Right renal pelvis (tissue), 4 donors: ENCODE measurements at places on chromosomes 5 and 9. TPM values are rescaled to one million over a fixed set of nuclear protein-coding genes. Genes with fewer than 3 reads are reported as not detected.

GRCh38 chr9:4832786-4833579 is 40.2 kb downstream of the RCL1 start:
- no peak for DNase-seq

DNA sequence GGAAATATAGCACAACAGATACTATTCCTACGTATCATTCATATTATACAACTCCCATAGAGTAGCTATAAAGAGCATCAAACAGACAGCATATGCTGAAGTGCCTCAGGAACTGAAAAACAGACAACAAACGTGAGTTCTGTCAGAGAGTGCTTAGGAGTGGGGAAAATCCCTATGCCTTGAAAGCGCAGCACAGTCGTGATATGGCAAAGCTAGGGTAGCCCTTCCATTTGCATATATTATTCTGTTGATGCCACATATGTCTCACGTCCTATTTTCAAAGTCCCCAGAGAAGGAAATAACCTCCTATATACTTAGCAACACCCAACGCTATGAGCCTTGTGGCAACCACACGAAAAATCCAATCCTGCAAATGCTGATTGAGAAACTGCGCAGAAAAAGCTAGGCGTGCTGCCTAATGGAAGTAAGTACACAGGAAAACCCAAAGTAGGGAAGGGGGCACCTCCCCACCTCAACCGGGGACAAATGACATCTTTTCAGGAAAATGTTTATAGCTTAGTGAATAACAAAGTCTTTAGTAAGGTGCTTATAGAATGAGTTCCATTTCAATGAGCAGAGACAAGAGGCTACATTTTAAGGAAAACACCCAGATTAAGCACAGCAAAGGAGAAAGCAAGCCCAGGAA is 105.1 kb downstream of the MED10 start:
- DNase-seq: no peak

- no peak for DNase-seq
Observed at GRCh38 chr9:125999504-125999881, 252.3 kb downstream of the PBX3 start.

DNA sequence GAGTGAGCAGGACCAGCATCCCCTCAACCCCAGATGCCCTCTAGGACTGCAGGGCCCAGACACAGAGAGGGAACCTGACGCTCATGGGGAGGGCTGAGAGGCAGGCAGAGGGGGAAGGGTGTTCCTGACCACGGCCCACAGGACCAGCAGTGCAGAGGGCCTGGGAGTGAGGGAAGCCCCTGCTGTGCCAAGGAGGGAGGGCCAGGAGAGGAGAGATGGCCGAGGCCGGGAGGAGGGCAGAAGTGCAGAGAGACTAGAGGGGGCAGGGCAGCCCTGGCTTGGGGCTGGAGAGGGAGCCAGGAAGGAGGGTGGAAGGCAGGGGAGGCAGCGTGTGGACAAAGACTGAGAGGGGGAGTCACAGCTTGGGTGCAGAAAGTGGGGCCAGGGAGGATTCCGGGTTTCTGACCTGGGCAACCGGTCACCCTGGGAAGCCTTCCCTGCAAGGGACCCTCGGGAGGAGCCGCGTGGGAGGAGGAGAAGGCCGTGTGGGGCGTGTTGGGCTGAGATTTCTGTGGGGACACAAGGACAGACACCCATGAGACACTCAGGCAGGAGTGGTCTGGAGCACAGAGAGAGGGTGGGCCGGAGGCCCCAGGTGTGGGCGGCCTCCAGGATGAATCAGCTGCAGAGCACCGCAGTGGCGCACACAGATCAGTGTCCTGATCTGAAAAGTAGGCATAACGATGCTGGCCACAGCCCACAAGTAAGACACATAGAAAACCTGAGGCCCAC is 117.5 kb downstream of the ADAMTS2 start:
- no peak for DNase-seq

GRCh38 chr5:155381654-155382053 is 368.1 kb downstream of the KIF4B start:
- DNase-seq: no peak

GRCh38 chr9:124198331-124198730 is 59.4 kb upstream of the NEK6 start:
- DNase-seq: no peak

- DNase-seq: no peak
Observed at GRCh38 chr9:126915281-126915816, 767 bp downstream of the RALGPS1 start.

GRCh38 chr5:135208555-135208902 is 174.5 kb upstream of the PITX1 start:
- no peak for DNase-seq

Gene CATSPER3
- polyA plus RNA-seq: 1.2 TPM

Gene WDR55
- polyA plus RNA-seq: 13.2 TPM

Gene CDX1
- 1.0 TPM for polyA plus RNA-seq

Gene TXNDC8
- polyA plus RNA-seq: not detected

Gene EHMT1
- polyA plus RNA-seq: 71.6 TPM

Gene CCL27
- polyA plus RNA-seq: 0.63 TPM
